ENCODE measurements at places on chromosomes 16 and 17.

GRCh38 chr16:80526418-80527061 is 14.3 kb upstream of the DYNLRB2 start:
- H3K4me1 ChIP-seq = no peaks in the 10 kb centered on the region
- peak; percentile 63 for DNase-seq
- no peaks in the 10 kb centered on the region for H3K27me3 ChIP-seq

- no peaks in the 10 kb centered on the region for H3K4me1 ChIP-seq
- peaks cover 3% of the 10 kb centered on the region for H3K27me3 ChIP-seq
Observed at GRCh38 chr16:10191096-10191495, 8.9 kb upstream of the GRIN2A start.

GRCh38 chr16:89525146-89525913 is 17.1 kb downstream of the SPG7 start:
- H3K27me3 ChIP-seq = no peaks in the 10 kb centered on the region
- H3K4me3 ChIP-seq = no peak overlapping the region
- H3K27ac ChIP-seq = no peak overlapping the region
- H3K36me3 ChIP-seq = no peaks in the 10 kb centered on the region

GRCh38 chr16:56278196-56278855 is 87.0 kb downstream of the GNAO1 start:
- H3K27me3 ChIP-seq = peaks cover 3% of the 10 kb centered on the region
- H3K4me1 ChIP-seq = peaks cover 37% of the 10 kb centered on the region
- no peak overlapping the region for H3K27ac ChIP-seq
- DNase-seq = no peak

DNA sequence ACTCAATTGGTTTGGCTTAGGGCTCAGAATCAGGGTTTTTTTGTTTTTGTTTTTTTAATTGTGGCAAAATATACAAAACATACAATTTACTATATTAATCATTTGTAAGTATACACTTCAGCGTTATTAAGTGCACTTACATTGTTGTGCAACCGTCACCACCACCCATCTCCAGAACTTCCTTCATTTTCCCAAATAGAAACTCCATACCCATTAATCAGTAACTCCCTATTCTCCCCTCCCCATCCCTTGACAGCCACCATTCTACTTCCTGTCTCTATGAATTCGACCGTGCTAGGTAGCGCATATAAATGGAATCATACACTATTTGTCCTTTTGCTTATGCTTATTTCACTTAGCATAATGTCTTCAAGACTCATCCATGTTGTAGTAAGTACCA is 45.2 kb upstream of the DHX40 start:
- H3K27me3 ChIP-seq = peaks cover 2% of the 10 kb centered on the region
- H3K36me3 ChIP-seq = no peaks in the 10 kb centered on the region
- no peak for DNase-seq
- H3K4me1 ChIP-seq = peaks cover 2% of the 10 kb centered on the region
- no peak overlapping the region for H3K4me3 ChIP-seq

- H3K36me3 ChIP-seq = peaks cover 2% of the 10 kb centered on the region
- no peak overlapping the region for H3K4me3 ChIP-seq
- peaks cover 2% of the 10 kb centered on the region for H3K4me1 ChIP-seq
- no peak for DNase-seq
- H3K27ac ChIP-seq = no peak overlapping the region
- H3K27me3 ChIP-seq = no peaks in the 10 kb centered on the region
Observed at GRCh38 chr17:33562792-33563191, 269.7 kb upstream of the ASIC2 start.

DNA sequence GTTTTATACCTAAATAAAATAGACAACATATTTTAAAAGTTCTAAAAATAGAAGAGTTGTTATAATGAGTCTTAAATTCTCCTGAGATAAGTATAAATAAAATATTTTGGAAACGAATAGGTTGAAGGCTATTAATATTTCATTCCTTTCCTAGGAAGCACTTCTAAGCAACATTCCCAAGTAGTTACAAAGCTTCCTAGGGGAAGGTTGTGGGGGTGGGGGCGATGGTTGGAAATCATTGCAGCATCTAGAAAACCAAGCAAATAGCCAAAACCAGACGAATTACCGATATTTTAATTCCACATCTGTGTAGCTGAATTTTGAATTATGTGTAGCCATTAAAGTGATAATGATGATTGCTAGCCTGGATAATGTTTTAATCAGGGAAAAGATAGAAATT is 26.9 kb downstream of the PTRH2 start:
- no peak overlapping the region for H3K27ac ChIP-seq
- no peaks in the 10 kb centered on the region for H3K27me3 ChIP-seq
- H3K36me3 ChIP-seq = no peaks in the 10 kb centered on the region
- H3K4me1 ChIP-seq = no peaks in the 10 kb centered on the region
- DNase-seq = no peak

GRCh38 chr17:58517928-58518609 is 3.6 kb upstream of the MTMR4 start:
- peak; percentile 100 for DNase-seq
- no peaks in the 10 kb centered on the region for H3K27me3 ChIP-seq
- H3K4me1 ChIP-seq = peaks cover 36% of the 10 kb centered on the region
- peak overlapping the region; percentile 92 for H3K27ac ChIP-seq

DNA sequence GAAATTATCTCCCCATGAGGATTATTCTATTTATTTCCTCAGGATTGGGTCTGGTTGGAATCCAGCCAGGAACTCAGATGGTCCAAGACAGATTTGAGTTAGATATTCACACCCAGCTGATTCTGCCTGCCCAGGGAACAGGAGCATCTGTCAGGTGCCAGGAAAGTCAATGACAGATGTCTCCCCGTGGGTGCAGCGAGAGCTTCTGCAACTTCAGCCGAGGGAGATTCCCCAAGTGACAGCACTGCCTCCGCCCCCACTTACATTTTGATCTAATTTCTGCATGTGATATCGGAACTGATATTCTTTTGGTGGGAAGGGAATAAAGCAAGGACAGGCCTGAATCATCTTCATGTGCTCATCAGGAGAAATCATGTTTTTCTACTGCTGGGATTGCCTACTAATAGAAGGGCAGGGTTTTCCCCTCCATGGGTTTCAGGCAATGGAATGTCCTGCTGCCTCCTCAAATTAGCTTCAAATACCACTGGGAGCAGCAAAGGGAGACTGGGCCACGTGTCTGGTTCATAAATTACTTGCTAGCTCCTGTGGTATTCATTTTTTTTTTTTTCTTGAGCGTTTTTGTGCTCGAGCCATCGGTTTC is 15.7 kb upstream of the DHX8 start:
- peaks cover 21% of the 10 kb centered on the region for H3K27me3 ChIP-seq
- no peak for DNase-seq
- no peak overlapping the region for H3K4me3 ChIP-seq
- no peak overlapping the region for H3K27ac ChIP-seq
- no peaks in the 10 kb centered on the region for H3K4me1 ChIP-seq
- H3K36me3 ChIP-seq = no peaks in the 10 kb centered on the region

DNA sequence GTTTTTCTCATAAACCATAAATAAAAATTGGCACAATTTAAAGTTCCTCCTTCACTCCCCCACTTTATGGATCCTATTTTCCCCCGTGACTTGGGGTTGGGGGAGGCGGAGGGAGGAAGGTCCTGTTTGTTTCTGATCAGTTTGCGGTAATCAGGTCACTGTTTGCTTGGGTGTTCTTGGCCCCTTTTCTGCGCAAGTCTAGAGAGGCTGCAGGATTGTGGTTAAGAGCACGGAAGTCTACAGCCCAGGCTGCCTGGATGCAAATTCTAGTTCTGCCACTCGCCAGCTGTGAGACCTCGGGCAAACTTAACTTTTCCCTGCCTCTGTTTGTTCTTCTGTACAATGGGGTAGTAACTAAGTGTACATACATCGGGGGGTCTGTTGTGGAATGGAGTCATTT is 12.1 kb downstream of the ATP2C2 start:
- no peak overlapping the region for H3K27ac ChIP-seq
- no peaks in the 10 kb centered on the region for H3K36me3 ChIP-seq
- H3K27me3 ChIP-seq = peaks cover 32% of the 10 kb centered on the region
- DNase-seq = no peak
- H3K4me3 ChIP-seq = no peak overlapping the region

- H3K27ac ChIP-seq = no peak overlapping the region
- H3K27me3 ChIP-seq = no peaks in the 10 kb centered on the region
- H3K36me3 ChIP-seq = no peaks in the 10 kb centered on the region
- no peak for DNase-seq
- peaks cover 3% of the 10 kb centered on the region for H3K4me1 ChIP-seq
Observed at GRCh38 chr16:57374067-57374534, 1.8 kb downstream of the CX3CL1 start.

DNA sequence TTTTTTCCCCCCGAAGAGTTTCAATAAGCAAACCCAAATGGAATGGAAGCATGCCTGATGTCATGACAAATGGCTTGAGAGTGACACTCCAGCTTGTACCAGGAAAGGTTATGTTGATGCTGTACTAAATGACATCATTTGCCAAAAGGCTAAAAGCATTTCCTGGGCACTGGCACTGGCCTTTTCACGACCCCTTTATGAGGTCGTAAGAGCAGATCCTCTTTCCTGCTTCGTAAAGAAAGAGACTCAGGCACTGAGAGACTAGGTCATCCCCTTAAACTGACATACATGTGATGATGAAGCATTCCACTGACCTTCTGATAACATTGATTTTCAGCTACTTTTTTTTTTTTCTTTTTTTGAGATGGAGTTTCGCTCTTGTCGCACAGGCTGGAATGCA is 30.5 kb downstream of the CEP295NL start:
- no peak overlapping the region for H3K27ac ChIP-seq
- H3K4me3 ChIP-seq = no peak overlapping the region
- peaks cover 8% of the 10 kb centered on the region for H3K4me1 ChIP-seq
- no peaks in the 10 kb centered on the region for H3K36me3 ChIP-seq

- H3K27ac ChIP-seq = no peak overlapping the region
- no peak for DNase-seq
- peaks cover under 1% of the 10 kb centered on the region for H3K4me1 ChIP-seq
- peaks cover 2% of the 10 kb centered on the region for H3K36me3 ChIP-seq
- H3K27me3 ChIP-seq = peaks cover 11% of the 10 kb centered on the region
Observed at GRCh38 chr16:87273471-87274030, 43.6 kb downstream of the C16orf95 start.

DNA sequence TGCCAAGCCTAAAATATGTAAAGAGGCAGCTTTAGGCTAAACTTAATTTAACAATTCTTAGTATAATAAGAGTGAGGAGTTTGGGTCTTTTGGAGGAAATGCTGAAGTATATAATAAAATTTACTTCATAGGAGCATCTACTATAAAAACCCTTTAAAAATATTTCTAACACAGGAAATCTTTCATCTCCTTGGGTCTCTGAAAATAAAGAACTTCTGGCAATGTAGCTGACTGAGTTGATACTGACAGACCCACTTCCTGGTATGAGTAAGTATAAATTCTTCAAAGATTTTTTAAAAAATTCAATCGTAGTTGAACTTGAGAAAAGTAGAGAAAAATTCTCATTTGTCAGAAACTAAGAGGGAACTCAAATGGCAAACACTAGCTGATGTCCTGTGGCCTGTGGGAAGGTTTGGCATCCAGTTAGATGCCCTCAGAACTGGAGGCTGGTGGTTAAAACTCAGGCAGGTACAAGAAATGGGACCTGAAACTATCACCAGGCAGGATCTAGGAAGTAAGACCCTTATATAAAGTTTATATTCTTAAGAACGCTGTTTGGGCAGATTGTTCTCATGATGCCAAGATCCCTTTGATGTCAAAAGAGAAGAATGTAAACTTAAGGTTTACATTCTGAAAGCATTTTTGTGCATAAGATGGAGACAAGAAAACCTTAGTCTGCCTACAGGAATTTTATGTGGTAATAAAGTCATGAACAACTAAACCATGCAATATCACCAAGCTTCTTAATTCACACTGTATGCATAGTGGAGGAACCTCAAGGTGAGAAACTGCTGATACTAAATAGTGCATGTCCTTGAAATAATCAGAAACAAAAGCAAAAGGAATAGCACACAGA is 6.2 kb downstream of the KRTAP4-6 start:
- H3K4me1 ChIP-seq = peaks cover 33% of the 10 kb centered on the region
- H3K4me3 ChIP-seq = peak overlapping the region; percentile 79
- no peak for DNase-seq
- no peaks in the 10 kb centered on the region for H3K27me3 ChIP-seq

GRCh38 chr17:49848019-49848473 is at the start of gene TAC4:
Gene TAC4 (minus strand): TSS chr17:49848069. CDS start chr17:49848017, 52 bp downstream.
- peaks cover 27% of the 10 kb centered on the region for H3K4me1 ChIP-seq
- no peaks in the 10 kb centered on the region for H3K36me3 ChIP-seq
- H3K27ac ChIP-seq = peak within 1 kb of the TSS; percentile 82
- H3K4me3 ChIP-seq = peak within 1 kb of the TSS; percentile 19

GRCh38 chr17:27402943-27403342 is 53.3 kb upstream of the KSR1 start:
- no peak for DNase-seq
- no peaks in the 10 kb centered on the region for H3K4me1 ChIP-seq
- H3K27ac ChIP-seq = no peak overlapping the region
- no peaks in the 10 kb centered on the region for H3K36me3 ChIP-seq

DNA sequence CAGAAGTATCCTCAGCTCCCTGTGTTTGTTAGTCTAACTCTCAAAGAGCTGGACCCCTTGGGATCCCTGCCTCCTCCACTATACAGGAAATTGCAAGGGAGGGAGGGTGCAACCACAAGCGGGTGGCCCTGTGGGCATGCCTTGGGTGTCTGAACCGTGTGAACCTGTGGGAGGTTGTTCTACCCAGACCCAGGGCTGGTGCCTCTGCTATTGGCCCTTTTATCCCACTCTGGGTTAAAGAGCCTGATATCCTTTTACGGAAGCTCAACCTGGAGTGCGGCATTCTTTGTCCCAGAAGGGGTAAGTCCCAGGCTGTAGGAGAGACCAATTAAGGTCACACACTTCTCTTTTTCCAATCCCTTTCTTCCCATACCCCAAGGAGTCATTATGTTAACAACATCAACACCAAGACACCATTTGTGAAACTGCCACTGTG is 53.4 kb downstream of the ARSG start:
- H3K4me3 ChIP-seq = peak overlapping the region; percentile 81
- peak overlapping the region; percentile 83 for H3K27ac ChIP-seq
- peak; percentile 64 for DNase-seq
- H3K27me3 ChIP-seq = no peaks in the 10 kb centered on the region

GRCh38 chr16:64311241-64311640 is 810.6 kb downstream of the CDH11 start:
- H3K27me3 ChIP-seq = no peaks in the 10 kb centered on the region
- no peak overlapping the region for H3K4me3 ChIP-seq
- peaks cover 37% of the 10 kb centered on the region for H3K36me3 ChIP-seq
- DNase-seq = no peak
- no peak overlapping the region for H3K27ac ChIP-seq

Data from naive thymus-derived CD8-positive, alpha-beta T cell (primary cell).